ENCODE measurements at places on chromosomes 7 and 10.

DNA sequence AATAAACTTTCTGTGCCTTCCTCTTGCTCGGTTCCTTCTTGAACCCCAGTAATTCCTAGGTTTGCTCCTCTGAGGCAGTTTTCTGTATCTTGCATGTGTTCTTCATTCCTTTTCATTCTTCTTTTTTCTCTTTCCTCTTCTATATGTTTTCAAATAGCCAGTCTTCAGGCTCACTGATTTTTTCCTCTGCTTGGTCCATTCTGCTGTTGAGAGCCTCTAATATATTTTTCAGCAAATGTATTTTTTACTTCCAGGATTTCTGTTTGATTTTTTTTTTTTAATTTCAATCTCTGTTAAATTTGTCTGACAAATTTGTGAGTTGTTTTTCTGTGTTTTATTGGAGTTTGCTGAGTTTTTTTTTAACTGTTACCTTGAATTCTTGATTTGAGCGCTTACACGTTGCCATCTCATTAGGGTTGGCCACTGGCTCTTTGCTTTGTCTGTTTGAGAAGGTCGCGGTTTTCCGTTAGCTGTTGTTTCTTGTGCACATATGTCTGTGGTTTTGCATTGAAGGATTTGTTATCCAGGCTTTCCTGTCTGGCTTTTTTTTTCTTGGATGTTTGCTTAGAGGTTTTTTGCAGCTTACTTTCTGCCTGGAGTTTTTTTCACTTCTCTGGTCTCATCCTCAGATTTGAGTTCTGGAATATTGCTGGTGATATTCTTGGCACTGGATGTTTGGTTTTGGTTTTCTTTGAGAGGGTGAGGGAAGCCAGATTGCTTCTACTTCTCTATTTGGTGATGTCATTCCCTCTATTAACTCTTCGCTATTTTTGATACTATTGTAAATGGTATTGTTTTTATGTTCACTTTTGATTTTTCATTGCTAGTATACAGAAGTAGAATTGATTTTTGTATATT, 12.7 kb downstream of the SPRN start:
- no peak for DNase-seq

DNA sequence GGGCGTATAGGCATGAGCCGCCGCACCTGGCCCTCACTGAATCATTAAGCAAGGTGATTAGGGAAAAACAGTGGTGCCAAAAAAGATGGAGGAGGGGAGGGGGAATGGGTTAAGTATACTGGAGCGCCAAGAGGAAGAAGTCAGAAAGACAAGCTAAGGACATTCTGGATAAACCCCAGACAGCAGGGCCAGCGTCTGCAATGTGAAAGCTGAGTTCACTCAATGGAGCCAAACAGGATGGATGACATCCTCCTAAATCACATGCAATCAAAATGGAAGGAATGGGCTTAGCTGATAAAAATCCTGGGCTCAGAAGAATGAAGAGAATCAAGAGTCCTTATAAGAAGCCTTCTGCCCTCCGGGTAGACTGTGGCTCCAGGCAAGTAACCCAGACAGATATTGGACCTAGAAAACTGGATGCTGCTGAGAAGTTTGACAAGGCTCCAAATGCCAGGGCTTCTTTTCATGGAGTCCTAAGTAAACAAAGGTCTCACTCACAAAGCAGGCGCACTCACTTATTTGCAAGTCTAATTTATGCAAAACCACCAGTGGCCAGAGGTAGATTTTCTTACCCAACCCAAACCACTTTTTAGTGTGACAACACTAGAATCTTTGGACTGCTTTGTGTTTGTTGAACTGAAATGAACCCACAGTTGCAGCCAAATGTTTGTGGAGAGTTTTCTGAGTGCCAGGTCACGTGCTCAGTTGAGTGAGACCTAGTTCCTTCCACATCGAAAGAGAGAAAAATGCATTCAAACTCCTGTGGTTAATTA, 519.1 kb upstream of the AUTS2 start:
- DNase-seq, result no peak

GRCh38 chr10:79904671-79905321, 44.1 kb downstream of the SFTPD start:
- no peak for DNase-seq

DNA sequence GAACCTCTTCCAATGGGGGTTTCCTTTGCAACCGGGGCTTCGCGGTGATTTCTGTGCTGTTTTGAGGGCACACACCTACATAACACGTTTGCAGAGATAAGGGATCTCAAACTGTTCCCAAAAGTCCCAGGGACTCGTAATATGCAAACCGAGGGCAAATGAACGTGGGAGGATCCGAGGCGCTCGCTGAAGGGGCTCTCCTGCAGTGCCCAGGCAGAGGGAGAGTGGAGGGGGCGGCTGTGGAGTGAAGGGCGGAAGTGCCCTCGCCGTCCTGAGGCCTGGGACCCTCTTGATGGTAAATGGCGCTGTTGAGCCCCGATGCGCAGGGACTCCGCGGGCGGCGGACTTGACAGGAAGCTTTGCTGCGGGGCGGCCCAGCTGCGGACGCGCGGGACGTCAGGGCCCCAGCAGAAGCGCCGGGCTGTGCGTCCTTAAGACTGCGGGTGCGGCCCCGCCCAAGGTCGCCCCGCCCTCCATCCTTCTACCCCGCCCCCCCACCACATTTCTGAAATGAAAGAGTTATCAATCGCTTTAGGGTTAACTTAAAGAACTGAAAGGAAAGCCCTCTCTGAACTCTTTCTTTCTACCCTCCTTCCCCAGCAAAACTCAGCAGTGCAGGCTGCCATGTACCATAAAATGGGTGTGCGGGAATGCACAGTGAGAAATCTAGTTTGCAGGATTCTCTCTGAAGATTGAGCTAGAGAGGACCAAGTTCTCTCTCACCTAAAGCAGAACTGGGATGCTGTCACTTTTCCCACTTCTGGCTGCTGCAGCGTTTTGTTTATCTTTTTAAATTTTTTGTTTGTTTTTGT, 151.8 kb upstream of the YAE1 start:
- peak; percentile 33 for DNase-seq

GRCh38 chr7:36131026-36131425, 22.0 kb upstream of the EEPD1 start:
- DNase-seq, result no peak

DNA sequence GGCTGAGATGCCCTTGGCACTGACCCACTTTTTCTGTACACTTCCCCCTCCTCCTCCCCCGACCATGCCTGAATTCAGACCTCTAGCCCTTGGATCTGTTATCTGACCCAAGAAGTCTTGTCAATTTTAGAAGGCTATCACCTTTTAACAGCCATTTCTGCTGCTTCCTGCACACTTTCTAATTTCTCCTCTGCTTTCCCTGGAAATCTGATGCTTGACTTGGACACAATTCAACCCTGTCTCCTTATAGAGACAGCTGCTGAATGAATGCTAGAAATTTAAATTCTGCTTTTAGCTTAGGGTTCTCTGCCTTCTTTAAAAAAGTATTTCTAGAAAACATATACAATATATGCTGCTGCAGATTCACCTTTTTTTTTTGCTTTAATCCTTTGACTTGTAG, 417.9 kb upstream of the KLF6 start:
- DNase-seq, result no peak

DNA sequence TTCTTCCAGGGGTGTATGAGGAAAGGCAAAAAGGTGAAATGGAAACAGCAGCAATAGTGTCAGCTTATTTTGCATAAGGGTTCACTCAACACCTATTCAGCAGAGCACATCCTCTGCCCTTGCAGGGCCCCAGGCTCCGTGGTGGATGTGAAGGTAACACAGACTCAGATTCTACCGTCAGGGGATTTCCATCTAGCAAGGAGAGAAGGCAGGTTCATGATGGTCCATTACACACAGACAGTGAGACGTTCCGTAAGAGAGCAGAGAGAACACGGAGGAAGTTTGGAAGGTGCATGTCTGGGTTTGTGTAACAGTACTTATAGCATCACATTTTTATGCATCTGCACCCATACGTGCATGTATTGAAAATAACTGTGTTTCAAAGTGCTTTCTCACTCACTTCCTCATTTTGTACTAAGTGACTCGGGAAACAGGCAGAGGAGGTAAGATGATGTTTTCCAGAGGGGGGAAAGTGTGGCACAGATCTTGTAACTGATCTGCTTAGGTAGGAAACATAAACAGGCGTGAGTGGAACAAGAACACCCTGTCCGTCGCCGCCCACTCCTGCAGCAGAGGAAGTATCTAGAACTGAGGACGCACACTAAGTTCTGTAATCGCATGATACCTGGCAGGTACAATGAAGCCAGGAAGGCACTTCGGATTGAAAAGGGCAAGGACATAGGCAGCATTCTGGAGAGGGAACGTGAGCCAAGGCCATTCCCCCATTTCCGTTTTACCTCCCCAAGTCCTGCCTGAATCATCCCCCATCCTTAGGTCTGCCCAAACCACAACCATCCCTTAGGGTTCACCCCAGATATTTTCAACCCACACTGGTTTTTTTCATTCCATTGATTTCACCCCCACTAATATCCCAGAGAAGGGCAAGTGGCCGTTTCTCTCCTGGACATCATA, 1.0 kb upstream of the ENO4 start:
- DNase-seq, result peak; percentile 71

DNA sequence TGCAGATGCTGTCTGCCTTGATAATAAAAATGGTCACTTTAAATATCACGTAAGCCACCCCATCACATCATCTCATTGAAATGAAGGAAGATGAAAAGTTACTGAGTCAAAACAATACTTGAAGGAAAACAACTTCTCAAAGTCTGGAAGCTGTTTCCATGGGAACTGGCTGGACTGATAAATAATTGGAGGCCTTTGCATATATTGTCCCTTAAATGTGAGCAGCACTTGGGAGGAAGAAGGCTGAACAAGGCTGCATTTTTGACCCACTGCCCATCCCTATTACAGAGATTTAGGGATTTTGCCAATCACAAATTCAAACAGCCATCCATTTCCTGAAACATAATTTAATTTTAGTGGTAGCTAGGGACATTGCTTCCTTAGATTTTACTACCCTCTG, 18.2 kb upstream of the MAGI2 start:
- DNase-seq, result no peak

GRCh38 chr10:35780970-35781642, 139.0 kb upstream of the FZD8 start:
- no peak for DNase-seq

- DNase-seq, result no peak
These were observed 5.1 kb downstream of the LMOD2 start for GRCh38 chr7:123660514-123661354.

- peak; percentile 42 for DNase-seq
These were observed 11.1 kb upstream of the CRTAC1 start for GRCh38 chr10:98041352-98042043.

DNA sequence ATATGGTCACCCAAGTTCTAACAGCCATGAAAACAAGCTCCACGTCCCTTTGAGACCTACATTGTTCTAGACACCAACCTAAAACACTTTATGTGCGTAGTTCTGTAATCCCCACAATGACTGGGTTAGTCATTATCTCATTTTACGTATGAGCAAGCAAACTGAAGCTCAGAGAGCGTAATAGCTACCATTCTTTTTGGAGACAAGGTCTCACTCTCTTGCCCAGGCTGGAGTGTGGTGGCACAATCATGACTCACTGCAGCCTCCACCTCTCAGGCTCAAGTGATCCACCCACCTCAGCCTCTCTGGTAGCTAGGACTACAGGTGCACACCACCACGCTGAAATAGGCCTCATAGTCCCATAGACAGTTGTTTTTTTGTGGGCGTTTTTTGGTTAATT, 10.5 kb downstream of the DAGLB start:
- DNase-seq, result no peak

- no peak for DNase-seq
These were observed 46.1 kb upstream of the RAB18 start for GRCh38 chr10:27457966-27458365.

- DNase-seq, result no peak
These were observed 568.0 kb downstream of the POM121L12 start for GRCh38 chr7:53603461-53603860.

DNA sequence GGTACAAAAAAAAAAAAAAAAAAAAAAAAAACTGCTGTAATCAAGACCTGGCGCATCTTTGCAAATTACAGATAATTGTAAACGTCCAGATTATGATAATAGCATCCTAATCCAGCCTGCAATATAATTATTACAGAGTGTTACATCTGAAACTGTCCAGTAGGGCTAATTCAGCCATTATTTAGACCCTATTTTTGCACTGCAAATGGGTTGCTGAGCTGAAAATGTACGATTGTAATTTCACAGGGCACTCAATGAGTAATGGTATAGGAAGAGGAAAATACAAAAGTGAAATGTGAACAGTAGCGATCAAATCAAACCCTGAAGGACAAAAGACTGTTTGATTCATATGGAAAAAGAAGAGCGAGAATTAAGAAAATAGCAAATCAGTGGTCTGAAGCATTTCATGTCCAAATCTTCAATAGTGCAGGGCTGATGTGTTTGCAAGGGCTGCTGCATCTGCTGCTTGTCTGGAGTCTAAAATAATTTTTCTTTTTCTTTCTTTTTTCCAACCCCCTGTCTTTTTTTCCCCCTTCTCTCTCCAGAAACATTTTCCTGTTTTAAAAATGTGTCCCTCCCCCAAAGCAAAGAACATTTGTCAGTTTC, 8.9 kb downstream of the DLX6 start:
- DNase-seq, result no peak

DNA sequence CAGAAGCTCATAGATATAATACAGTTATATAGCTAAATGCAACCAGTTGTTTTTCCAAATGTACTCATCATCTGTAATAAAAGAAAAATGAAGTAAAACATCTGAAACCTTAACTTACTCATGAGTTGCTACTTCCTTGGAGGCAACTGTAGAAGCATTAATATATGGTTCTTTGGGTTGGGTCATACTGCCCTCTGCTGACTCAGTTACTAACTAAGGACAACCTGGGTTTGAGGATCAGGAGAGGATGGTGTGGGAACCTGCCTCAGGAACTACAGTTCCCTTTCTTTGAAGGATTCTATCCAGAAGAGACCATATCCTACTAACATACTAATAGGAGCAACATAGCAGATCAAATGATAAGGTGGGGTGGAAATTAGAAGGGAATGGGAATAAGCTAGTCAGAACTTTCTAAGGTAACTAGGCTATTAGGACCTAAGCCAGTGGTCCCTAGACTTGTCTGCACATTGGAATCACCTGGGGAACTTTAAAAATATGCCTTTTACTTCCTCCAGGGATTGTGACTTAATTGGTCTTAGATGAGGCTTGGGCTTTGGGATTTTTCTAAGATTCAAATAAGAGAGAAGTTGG, 20.7 kb downstream of the COX15 start:
- peak; percentile 8 for DNase-seq

GRCh38 chr10:61964949-61965702, 63.6 kb downstream of the ARID5B start:
- no peak for DNase-seq

GRCh38 chr10:98323221-98324164, 55.5 kb upstream of the LOXL4 start:
- no peak for DNase-seq

- DNase-seq, result peak; percentile 78
These were observed 46.6 kb upstream of the GRID1 start for GRCh38 chr10:86413046-86413728.

- DNase-seq, result no peak
These were observed 57.6 kb downstream of the CFAP46 start for GRCh38 chr10:132884691-132885271.

- DNase-seq, result no peak
These were observed 38.2 kb downstream of the NRBF2 start for GRCh38 chr10:63171255-63171855.

DNA sequence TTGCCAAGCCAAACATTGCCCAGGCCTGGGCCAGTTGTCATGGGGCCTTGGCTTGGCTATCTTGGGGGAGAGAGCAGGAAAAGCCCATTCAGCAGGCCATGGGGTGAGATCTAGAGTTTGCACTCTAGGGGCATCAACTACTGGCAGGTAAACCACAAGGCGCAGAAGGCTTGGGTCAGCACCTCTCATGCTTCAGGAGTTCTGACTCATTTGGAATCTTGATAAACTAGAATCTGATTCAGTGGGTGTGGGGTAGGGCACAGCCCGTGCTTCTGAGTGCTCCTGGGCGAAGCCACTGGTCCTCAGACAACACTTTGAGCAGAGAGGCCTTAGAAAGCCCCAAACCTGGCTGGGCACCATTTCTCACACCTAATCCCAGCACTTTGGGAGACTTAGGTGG, 81.1 kb downstream of the RGS10 start:
- DNase-seq, result no peak

All from germinal center (tissue), 1 donor.